ENCODE measurements at places on chromosomes 7 and 10.

DNA sequence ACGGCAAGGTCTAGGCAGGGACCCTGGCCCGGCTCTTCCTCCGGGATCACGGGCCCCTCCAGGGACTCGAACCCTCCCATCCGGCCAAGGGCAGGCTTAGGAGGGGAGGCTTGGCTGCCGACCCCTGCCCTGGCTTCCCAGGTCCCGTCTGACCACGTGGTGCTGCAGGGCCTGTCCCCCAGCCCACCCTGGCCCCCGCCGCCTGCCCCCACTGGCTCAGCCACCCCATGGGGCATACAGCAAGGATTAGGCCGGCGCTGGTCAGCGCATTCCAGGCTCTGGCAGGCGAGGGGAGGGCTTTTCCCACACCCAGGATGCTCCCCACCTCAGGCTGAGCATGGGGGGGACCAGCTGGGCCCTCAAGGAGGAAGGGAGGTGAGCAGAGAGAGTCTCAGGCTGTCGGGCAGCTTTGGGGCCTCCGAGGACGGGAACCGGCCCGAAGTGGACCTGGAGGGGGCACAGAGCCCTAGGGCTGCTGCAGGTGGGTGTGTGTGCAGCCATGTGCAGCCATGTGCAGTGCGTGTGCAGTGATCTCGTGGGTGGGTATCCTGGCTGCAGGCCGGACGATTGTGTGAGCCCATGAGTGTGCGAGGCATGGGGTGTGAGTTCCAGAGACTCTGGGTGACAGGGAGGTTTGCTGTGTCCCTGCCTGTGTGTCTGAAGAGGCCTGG lies 713 bp upstream of the GRIFIN start:
- DNase-seq, result no peak

DNA sequence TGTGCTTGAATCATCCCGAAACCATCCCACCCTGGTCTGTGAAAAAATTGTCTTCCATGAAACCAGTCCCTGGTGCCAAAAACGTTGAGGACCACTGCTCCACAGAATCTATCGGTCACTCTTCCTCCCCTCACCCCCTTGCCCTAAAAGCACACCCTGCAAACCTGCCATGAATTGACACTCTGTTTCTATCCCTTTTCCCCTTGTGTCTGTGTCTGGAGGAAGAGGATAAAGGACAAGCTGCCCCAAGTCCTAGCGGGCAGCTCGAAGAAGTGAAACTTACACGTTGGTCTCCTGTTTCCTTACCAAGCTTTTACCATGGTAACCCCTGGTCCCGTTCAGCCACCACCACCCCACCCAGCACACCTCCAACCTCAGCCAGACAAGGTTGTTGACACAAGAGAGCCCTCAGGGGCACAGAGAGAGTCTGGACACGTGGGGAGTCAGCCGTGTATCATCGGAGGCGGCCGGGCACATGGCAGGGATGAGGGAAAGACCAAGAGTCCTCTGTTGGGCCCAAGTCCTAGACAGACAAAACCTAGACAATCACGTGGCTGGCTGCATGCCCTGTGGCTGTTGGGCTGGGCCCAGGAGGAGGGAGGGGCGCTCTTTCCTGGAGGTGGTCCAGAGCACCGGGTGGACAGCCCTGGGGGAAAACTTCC lies 784 bp upstream of the SERPINE1 start:
- DNase-seq, result peak; percentile 28

GRCh38 chr7:104653825-104654401 lies 325.5 kb downstream of the LHFPL3 start:
- DNase-seq, result no peak

DNA sequence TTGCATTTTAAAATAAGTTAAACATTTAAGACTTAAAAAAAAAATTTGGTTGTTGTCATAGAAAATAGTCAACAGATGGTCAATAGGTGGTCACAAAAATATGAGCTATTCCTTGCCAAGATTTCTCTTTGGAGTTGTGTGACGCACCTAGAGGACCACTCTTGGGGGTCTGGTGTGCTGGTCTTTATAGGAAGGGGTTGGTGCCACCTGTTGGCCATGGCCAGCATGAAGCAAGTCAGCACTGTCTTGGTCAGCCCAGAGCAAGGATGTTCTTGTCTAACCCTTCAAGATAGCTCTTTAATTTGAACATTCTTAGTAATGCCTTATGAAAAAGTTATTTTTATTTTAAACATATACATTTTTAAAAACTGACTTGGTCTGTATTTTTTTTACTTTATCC lies 267.9 kb upstream of the CNTNAP2 start:
- DNase-seq, result no peak

- DNase-seq, result no peak
Observed at GRCh38 chr7:85567983-85568382, 381.1 kb upstream of the SEMA3D start.

- DNase-seq, result no peak
Observed at GRCh38 chr7:50296799-50297198, 7.7 kb upstream of the IKZF1 start.

DNA sequence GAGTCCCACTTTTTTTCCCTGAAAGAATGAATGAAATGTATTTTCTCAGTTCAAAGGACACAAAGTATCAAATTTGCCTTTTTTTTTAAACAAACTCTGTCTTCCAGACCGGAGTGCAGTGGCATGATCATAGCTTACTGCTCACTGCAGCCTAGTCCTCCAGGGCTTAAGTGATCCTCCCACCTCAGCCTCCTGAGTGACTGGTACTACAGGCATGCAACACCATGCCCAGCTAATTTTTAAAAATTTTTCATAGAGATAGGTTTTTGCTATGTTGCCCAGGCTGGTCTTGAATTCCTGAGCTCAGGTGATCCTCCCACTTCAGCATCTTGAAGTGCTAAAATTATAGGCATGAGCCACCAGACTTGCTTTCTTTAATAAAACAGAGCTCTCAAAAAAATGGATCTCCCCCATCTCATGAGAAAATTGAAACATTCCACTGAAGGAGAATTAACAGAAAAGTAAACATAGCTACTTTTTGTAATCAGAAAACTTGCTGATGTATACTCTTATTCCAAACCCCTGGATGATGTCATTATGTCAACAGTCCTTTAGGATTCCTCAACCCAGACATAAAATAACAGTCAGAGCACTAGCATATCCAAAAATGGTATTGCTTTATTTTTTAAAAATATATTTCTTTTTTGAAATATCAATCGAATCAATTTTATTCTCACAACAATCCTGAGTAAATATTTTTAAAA lies 12.3 kb upstream of the TRDMT1 start:
- DNase-seq, result no peak

GRCh38 chr10:100656454-100656853 lies 88.9 kb upstream of the PAX2 start:
- peak; percentile 23 for DNase-seq

GRCh38 chr10:3408603-3409365 lies 236.2 kb upstream of the PITRM1 start:
- DNase-seq, result no peak

DNA sequence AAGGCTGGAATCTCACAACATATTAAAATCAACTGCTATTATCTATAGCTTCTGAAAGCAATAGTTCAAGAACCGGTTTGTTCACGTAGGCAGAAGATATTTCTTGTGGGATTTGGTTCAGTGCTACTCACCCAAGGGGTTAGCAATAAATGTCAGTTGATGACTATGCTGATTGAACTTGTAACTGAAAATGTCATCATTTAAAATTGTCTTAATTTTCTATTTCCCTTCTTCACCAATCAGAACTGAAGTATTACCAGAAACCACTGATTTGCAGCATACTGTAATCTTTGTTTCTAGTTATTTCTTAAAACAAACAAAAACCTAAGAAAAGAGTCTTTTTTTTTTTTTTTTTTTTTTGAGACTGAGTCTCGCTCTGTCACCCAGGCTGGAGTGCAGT lies 46.1 kb downstream of the CPEB3 start:
- peak; percentile 7 for DNase-seq

DNA sequence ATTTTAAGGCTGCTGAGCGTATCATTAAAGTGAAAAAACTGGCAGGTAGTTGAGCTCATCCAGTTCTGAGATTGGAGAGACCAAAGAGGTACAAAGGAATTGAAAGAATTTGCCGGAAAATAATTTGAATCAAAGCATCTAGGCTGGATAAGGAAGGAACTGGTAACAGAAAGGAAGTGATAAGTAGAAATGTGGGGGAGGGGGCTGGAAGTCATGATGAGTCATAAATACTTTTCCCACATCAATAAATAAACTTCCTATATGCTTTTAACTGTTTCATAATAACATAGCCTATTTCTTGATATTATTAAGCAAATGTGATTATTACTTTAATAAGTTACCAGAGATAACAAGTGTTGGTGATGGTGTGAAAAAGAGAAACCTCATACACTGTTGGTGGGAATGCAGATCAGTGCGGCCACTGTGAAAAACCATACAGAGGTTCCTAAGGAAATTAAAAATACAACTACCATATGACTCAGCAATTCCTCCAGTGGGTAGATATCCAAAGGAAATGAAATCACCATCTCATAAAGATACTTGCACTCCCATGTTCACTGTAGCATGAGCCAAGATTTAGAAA lies 27.0 kb downstream of the ZNF438 start:
- DNase-seq, result peak; percentile 69

DNA sequence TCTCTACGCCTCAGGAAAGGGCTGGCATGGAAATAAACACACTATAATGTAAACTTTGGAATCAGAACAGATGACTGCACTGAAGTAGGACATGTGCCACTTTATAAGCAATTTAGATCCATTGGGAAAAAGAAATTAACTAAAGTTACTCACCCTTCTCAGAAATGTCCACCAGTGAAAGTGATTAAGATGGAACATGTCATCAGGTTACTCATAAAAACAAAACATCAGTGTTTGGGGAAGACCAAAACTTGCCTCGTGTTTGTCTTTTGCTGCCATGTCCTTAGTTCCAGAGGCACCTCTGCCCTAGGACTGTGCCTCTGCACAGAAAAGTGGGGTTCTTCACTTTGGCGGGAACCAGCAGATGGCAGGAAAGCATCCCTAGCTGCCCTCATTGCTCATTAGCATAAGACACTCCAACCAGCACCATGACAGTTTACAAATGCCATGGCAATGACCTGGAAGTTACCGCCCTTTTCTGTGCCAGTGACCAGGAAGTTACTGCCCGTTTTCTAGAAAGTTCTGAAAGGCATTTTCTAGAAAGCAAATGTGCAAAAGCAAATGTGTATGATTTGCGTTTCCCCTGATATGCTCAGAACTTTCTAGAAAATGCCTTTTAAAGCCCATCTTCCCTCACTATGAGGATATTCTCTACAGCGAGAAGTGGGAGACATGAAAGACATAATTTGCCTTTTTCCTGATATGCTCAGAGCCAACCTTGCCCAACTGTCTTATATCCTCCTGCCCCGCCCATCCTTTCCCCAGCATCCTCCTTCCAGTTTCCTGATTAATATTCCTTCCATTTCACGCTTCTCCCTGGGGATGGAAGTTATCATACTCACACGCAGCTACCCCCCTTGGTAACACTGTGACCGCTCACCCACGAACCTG lies 258.2 kb downstream of the USP6NL start:
- DNase-seq, result no peak

- DNase-seq, result no peak
Observed at GRCh38 chr10:13684806-13685482, 98.2 kb downstream of the PRPF18 start.

GRCh38 chr7:20407585-20408466 lies 77.1 kb downstream of the ITGB8 start:
- DNase-seq, result no peak

GRCh38 chr10:130403153-130404075 lies 267.2 kb downstream of the GLRX3 start:
- DNase-seq, result no peak

GRCh38 chr7:131109011-131109758 lies 218.5 kb upstream of the MKLN1 start:
- DNase-seq, result no peak

DNA sequence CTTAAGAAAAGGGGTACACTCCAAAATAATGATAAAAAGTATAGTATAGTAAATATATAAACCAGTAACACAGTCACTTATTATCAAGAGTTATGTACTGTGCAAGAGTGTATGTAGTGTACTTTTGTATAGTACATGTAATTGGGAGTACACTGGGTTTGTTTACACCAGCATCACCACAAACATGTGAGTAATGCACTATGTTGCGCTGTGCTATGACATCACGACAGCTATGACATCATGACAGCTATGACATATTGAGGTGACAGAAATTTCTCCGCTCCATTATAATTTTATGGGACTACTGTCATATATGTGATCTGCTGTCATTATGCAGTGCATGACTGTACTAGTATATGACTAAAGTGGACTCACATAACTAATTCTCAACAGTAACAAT lies 84.6 kb downstream of the KMT2C start:
- peak; percentile 5 for DNase-seq

GRCh38 chr7:55571511-55572377 lies 558 bp downstream of the VOPP1 start:
- DNase-seq, result peak; percentile 69

- DNase-seq, result no peak
Observed at GRCh38 chr10:131841661-131842139, 59.1 kb upstream of the PPP2R2D start.

- no peak for DNase-seq
Observed at GRCh38 chr10:5532618-5533097, 7.9 kb downstream of the CALML3 start.

DNA sequence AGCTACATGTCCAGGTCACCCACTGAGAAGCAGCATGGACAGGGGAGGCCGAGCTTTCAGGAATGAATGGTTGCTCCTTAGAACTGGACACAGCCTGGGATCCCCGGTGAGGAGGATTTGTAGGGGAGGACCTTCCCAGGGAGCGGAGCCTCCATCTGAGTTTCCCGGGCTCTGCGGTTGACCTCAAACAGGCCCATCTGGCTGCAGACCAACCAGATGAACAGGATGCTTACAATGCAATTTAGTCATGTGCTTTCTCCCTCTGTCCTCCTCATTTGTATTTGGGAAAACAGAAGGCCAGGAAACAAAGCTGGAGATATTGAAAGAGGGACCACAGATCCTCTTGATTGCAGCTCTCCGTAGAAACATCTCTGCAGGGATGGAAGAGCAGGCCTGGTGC lies 104.8 kb downstream of the EMX2 start:
- DNase-seq, result no peak

GRCh38 chr10:119290301-119291048 lies 83.1 kb downstream of the GRK5 start:
- no peak for DNase-seq

DNA sequence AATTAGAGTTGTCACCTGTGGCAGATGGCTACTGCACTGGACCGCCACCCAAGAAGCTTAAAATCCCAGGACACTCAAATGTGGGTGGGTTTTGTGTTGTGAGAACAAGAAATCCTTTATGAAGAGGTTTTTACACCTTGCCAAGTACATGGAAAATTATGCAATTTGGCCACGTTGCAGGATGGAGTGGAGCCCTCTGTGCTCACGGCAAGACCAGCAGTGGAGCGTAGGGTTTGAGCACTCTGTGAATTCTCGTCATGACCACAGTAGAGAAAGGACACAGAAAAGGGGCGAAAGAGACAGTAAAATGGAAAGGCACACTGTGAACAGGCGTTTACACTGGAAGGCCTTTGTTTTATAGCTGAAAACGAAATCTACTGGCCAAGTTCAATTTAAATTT lies 222.6 kb downstream of the ADARB2 start:
- DNase-seq, result no peak

- no peak for DNase-seq
Observed at GRCh38 chr7:107995184-107996071, 7.5 kb downstream of the LAMB1 start.

GRCh38 chr7:21070571-21071090 lies 283.9 kb upstream of the SP8 start:
- no peak for DNase-seq

- DNase-seq, result no peak
Observed at GRCh38 chr7:158268816-158269535, 318.6 kb downstream of the PTPRN2 start.

- DNase-seq, result no peak
Observed at GRCh38 chr7:152677808-152678670, 2.1 kb upstream of the XRCC2 start.

- DNase-seq, result no peak
Observed at GRCh38 chr7:698515-699475, 27.7 kb upstream of the DNAAF5 start.

GRCh38 chr10:6382081-6382480 lies 179.3 kb downstream of the PFKFB3 start:
- peak; percentile 40 for DNase-seq

All from activated CD4-positive, alpha-beta T cell treated with anti-CD3 and anti-CD28 coated beads, Interleukin-10, Interleukin-2, amounts not matched to agents 100 ng/mL and 50 ng/mL, durations not matched to agents 16 hours and 8 hours (primary cell).